ENCODE measurements at places on chromosomes 2 and 18.

GRCh38 chr2:191264647-191265081, 19.5 kb downstream of the MYO1B start:
- DNase-seq, result no peak

- DNase-seq, result no peak
Observed at GRCh38 chr2:176156301-176156806, 753 bp upstream of the HOXD3 start.

- no peak for DNase-seq
Observed at GRCh38 chr2:227724394-227725039, at the start of gene SCYGR6. SCYGR6 (minus strand) TSS chr2:227724757; CDS start chr2:227724757, 0 bp downstream.

GRCh38 chr2:221343524-221343923, 228.6 kb downstream of the EPHA4 start:
- DNase-seq, result no peak

- no peak for DNase-seq
Observed at GRCh38 chr2:57981083-57981768, 65.4 kb upstream of the VRK2 start.
